NCI-H2171 (cell line): ENCODE measurements at places on chromosomes 5 and 9.
A peak's percentile ranks its signal among the peaks of the same experiment; 100 is the strongest.

DNA sequence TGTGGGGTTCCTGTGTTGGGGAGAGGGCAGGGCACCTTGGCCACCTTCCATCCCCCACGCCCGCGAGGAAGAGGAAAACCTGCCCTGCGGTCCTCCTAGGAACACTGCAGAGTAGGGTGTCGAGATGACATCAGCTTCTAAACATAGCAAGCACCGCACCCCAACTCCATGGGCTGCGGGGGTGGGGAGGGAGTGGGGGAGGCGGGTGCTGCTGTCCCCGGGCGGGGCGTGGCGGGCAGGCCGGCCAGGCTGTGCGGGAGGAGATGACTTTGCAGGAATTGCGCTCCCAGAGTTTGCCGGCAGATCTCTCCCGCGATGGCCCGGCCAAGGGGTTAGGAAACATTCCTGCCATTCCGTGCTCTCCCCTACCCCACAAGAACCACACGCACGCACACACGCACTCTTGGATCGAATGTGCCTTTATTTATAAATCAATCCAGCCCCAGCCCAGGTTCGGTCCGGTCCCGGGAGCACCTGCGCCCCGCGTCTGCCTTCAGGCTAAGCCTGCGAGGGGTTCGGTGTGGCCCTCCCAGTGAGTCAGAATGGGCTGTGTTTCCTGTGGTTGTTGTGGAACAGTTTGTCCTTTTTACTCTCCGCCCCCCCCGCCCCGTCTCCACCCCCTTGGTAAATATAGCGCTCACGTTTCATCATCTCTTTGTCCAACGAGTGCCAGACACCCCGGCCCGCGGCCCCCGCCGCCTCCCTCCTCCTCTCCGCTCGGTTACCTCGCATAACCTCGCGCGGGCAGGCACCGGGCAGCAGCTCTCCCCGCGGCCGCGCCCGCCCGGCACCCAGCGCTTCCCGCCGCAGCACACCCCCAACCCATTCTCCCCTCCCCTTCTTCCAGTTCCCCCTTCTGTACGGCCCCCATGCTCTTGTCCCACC lies 5.3 kb upstream of the KLF9 start:
- DNase-seq: peak; percentile 88

- DNase-seq: peak; percentile 14
Measured at GRCh38 chr5:68459093-68459809, 243.7 kb downstream of the PIK3R1 start.

DNA sequence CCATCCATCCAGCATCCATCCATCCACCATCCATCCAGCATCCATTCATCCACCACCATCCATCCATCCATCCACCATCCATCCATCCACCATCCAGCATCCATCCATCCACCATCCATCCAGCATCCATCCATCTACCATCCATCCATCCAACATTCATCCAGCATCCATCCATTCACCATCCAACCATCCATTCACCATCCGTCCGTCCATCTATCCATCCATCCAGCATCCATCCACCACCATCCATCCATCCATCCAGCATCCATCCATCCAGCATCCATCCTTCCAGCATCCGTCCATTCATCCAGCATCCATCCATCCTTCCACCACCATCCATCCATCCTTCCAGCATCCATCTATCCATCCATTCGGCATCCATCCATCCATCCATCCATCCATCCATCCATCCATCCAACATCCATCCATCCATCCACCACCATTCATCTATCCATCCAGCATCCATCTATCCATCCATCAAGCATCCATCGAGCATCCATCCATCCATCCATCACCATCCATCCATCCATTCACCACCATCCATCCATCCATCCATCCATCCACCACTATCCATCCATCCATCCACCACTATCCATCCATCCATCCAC lies 32.4 kb upstream of the WDR5 start:
- DNase-seq: no peak

- no peak for DNase-seq
Measured at GRCh38 chr5:41869151-41869723, 988 bp downstream of the OXCT1 start.

GRCh38 chr5:109034306-109034705 lies 286.6 kb downstream of the FER start:
- DNase-seq: no peak

GRCh38 chr5:169070413-169070812 lies 230.5 kb downstream of the SLIT3 start:
- DNase-seq: no peak

DNA sequence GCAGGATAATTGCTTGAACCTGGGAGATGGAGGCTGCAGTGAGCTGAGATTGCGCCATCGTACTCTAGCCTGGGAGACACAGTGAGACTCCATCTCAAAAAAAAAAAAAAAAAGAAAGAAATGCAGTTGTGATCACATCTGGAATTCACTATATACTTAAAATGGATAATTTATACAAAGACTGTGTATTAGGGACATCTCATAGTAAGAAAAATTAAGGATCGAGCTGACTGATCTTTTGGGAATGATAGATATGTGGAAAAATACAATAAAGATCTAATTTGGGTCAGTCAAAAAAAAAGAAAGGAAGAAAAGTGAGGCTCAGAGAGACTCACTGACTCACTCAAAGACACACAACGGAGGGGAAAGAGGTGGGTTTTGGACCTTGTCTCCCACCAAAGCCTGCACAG lies 73.2 kb upstream of the STXBP1 start:
- no peak for DNase-seq
